ENCODE measurements at places on chromosomes 6 and 20.

DNA sequence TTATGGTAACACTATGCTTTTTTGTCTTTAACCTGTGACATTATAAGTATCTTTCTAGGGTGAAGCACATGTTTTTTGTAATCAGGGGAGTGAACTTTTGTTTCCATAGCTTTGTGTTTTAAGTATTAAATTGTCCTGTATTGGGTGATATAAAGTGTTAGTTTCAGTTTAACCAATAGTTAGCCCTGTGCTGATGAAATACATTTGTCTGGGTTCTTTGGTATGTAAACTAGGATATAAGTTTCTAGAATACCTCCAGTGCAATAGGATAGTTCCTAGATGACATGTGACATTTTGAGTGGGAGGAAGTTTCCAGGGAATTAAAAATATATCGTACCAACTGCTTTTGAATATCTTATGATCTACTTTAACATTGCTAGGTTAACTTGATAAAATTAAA lies 611.0 kb upstream of the MARCKS start:
- no peak for DNase-seq

GRCh38 chr20:5735845-5736510 lies 14.2 kb upstream of the SHLD1 start:
- no peak for DNase-seq

DNA sequence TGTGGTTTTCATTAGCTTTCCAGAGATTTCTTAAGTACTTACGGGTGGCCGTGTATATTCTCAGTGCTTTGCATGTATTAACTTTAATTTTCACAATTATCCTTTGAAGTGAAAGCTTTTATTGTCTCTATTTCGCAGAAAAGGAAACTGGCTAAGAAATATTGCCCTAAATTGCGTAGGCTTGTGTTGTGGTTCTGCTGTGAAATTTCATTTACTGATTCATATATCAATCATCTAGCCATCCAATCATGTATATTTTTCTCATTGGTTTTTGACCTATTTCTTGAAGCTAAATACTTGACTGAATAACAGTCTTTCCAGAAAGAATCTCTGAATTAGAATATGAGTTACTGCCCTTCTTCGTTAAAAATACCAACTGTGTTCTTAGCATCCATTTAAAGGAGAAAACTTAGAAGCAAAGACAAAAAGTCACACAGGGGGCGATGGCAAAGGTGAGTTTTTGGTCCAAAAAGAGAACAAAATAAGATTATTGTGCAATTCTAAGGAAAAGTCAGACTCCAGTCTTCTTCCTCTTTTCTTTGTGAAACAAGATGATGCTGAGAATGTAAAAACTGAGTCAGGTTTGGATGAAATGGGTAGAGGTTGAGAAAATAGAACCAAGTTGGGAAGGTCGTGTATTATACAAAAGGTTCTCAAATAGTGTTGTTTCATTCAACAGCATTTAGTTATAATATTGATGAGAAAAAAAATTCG lies 1.4 kb downstream of the CYB5R4 start:
- DNase-seq = no peak

GRCh38 chr6:138957903-138958302 lies 30.1 kb downstream of the REPS1 start:
- DNase-seq = no peak

GRCh38 chr20:44494681-44495080 lies 19.0 kb downstream of the TTPAL start:
- DNase-seq = no peak

- DNase-seq = no peak
These were observed 125.1 kb upstream of the NXT1 start for GRCh38 chr20:23225407-23226060.

DNA sequence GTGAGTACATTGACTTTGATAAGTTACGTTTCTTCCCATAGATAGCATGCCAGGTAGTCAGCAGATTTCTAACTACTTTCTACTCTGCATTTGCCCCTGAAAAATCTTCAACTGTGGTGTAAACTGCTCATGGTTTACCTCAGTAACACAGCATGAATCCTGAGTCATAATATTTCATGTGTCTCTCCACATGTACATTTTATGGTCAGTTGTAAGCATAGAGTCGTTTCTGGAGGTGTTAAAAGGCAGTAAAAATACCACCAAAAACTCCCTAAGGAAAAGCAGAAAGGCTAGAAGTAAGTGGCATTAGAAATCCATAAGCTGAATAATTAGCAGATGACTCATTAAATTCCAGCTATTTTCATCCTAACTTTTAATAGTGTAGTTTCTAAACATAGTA lies 4.1 kb upstream of the GPR63 start:
- DNase-seq = no peak

DNA sequence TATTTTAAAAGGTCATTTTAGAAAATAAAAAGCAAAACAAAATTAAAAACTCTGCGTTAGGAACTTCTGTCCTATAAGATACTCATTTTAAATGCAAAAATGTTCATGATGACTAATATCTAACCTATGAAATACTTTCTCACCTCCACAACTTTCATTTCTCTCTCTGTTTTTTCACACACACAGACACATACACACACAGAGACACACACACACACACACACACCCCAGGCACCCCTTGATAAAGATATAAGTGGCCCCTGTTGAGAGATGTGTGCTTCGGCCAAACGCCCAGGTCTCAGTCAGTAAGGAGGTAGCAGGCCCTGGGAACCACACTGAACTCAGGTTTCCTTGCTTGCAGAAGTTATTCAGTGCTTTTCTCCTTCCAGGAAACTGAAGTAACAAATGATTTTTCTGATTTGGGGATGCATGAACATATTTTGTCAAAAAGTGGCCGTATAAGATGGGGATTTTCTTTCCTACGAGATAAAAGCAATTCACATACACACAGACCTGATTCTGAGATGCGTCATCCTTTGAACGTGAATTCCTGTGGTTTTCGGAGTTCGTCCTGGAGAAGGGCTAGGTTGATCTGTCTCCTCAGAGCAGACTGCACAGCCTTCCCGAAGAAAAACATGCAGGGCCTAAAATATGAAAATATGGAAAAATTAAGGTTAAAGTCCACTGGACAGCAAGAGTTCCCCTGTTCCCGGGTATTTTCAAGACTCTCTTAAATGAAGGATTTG lies 306.8 kb upstream of the FOXQ1 start:
- no peak for DNase-seq

- no peak for DNase-seq
These were observed 59.8 kb downstream of the GOPC start for GRCh38 chr6:117542493-117542892.

DNA sequence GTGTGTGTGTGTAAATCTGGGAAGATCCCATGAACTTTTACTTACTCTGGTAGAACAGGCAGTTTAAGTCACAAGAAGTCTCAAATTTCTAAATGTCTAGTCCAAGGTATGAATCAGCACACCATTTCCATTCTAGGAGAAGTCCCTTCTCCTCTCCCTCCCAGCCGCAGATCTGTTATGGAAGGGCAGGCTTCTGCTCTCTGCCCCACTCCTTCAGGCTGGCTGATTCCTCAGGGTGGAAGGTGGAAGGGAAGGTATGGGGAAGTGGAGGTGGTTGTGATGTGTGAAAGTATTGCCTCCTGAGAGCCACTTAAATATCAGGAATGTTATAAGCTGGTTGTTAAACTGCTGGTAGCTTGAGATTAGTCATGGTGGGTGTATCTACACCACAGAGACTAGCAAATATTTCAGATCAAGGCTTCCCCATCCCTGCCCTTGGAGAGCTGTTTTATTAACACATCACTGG lies 44.5 kb upstream of the LAMA4 start:
- DNase-seq = no peak

DNA sequence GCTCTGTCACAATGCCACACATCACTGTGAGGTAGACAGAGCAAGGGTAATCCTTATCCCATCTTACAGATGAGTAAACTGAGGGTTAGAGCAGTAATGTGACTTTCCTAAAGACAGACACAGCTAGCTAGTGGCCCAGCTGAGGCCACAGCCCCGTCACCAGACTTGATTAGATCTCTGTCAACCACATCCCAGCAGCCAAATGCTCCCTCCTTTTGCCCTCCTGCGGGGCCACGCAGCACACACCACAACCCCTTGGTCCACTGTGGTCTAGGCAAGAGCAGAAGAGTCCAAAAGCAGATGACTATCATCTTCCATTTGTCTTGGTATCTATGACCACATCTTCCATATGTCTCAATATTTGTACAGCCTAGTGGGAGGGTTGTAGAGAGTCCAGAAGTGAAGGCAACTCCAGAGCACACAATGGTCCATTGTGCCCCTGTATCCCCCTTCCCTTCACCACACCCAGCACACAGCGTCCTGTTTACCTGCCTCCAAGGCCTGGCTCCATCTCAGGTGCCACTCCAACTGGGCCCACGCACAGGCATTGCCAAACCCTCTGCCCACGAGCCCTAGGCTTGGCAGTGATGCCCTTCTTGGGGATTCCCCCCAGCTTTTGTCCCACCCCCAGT lies 47.1 kb upstream of the FOXP4 start:
- DNase-seq = no peak

DNA sequence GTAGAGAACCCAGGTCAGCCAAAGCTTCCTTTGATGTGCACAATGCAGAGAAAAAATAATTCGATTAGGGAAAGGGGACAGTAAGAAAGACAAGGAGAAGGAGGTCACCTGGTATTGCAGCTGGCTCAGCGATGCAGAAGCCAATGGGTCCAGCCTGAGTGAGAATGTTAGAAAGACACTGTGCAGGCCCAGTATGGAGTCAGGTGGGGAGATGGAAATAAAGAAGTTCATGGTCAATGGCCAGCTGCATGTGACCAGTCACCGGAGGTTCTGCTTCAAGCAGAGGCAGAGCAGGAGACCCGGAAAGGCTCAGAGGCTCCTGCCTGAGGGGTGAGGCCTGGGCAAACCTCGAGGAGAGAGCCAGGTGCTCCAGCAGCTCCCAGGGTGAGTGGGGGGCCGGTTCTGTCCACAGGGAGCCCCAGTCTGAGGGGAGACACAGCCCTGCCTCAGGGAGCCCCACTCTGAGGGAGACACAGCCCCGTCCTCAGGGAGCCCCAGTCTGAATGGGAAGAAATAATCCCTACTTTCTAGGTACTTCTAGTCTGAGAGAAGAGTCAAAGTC lies 51.3 kb downstream of the LRFN2 start:
- no peak for DNase-seq

GRCh38 chr6:144190593-144190992 lies 40.3 kb downstream of the STX11 start:
- no peak for DNase-seq

DNA sequence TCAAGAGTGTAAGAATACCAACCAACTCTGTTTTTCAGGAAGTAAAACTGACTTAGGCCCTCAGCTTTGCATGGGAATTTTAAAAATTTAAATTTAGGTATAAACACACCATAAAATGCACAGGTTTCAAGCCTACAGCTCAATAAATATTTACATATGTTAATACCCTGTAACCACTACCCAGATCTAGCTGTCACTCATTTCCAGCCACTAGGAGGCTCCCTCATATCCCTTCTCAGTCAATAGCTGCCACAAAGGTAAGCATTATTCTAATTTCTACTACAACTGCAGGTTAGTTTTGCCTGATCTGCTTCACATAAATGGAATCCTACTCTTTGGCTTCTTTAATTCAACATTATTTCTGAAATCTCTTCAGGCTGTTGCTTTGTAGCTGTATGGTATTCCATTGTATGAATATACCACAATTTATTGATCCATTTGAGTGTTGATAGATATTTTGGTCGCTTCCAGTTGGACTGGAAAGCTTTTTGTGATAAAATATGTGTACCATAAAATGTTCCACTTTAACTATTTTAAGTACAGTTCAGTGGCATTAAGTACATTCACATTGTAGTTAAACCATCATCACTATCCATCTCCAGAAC lies 32.5 kb upstream of the MEI4 start:
- no peak for DNase-seq

- DNase-seq = no peak
These were observed 272.1 kb upstream of the TAB2 start for GRCh38 chr6:149045404-149045803.

- no peak for DNase-seq
These were observed 30.4 kb downstream of the PREX1 start for GRCh38 chr20:48797275-48797825.

- DNase-seq = no peak
These were observed 628 bp downstream of the NKAIN4 start for GRCh38 chr20:63253438-63254231.

GRCh38 chr6:163291622-163292021 lies 122.9 kb upstream of the QKI start:
- DNase-seq = no peak

DNA sequence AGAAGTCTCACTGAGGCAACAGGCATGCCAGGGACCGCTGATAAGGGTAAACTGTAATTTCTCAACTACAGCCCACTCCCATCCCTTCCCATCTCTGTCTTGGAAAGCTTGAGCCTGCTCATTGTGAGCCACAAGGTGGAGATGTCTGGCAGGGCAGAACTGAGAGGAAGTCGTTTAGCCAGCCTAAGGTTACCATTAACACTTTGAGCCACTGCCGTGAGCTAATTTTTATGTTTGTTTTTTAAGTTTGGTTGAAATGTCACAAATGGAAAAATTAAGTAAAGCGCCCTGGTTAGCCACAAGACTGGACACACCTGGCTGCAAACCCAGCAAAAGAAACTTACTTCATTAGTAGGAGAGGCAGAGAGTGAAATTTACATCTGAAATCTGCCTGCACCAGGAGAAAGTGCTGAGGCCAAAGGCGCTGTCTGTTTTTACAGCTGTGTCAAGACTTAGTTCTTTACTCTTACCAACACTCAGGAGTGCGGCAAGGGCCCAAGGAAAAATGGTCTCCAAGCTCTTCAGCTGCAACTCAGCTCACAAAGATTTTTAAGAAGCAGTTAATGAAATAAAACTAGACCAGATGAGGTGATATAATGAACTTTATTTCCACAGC lies 50.0 kb upstream of the FAM83C start:
- no peak for DNase-seq

- DNase-seq = no peak
These were observed 67.1 kb upstream of the MCM9 start for GRCh38 chr6:119002069-119002468.

DNA sequence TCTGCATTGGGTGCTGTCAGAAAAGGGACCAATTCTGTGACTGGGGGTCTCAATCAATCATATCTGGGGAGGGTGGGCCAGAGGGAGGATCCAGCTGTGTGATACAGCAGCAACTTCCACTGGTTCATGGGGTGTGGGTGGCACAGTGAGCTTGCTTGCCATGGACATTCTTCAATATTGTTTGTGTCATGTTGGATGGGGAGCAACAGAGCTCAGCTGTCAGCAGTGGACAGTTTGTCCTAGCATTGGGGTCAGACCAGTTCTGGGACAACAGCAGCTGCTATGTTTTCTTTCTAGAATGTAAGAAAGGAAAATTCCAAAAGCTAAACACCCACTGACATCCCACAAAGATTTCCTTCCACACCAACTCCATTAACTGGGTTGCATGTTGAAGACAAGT lies 221.9 kb upstream of the CDH4 start:
- no peak for DNase-seq

GRCh38 chr6:124008988-124009765 lies 205.5 kb downstream of the NKAIN2 start:
- no peak for DNase-seq

GRCh38 chr6:23340271-23340670 lies 770.9 kb downstream of the HDGFL1 start:
- DNase-seq = no peak

GRCh38 chr6:168024951-168025510 lies 27.6 kb downstream of the KIF25 start:
- DNase-seq = no peak

- no peak for DNase-seq
These were observed 283.4 kb upstream of the RUNX2 start for GRCh38 chr6:45044510-45045252.

All from stimulated activated effector memory CD8-positive, alpha-beta T cell treated with anti-CD3 and anti-CD28 coated beads, Interleukin-12 subunit alpha, Interleukin-12 subunit beta, amount 100 ng/mL, for 72 hours (primary cell).